ENCODE measurements at places on chromosomes 1 and 21.

DNA sequence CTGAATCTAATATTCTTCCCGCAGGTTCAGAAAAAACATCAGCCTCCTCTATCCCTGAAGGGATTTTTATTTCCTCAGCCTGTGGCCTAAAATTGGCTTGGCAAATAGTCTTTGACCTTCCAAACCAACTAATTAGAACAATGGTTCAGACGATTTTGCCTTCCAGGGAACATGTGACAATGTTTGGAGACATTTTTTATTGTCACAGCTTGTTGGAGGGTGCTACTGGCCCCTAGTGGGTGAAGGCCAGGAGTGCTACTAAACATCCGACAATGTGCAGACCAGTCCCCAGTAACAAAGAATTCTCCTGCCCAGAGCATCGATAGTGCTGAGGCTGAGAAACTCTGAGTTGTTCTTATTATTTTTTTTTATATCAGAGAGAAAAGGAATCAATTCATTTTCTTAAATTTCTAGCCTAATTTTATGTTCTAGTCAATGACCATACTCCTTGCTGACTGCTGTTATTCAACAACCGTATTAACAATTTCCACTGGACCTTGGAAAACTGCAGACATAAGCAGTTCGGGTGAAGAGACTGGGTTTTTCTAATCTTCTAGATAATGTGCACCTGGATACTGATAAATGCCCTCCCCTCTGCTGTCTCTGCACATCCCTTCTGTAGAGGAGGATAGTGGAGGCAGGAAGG lies 280.7 kb downstream of the LMX1A start:
- no peak for DNase-seq

- DNase-seq = no peak
Measured at GRCh38 chr1:15681349-15682292, 2.5 kb upstream of the PLEKHM2 start.

DNA sequence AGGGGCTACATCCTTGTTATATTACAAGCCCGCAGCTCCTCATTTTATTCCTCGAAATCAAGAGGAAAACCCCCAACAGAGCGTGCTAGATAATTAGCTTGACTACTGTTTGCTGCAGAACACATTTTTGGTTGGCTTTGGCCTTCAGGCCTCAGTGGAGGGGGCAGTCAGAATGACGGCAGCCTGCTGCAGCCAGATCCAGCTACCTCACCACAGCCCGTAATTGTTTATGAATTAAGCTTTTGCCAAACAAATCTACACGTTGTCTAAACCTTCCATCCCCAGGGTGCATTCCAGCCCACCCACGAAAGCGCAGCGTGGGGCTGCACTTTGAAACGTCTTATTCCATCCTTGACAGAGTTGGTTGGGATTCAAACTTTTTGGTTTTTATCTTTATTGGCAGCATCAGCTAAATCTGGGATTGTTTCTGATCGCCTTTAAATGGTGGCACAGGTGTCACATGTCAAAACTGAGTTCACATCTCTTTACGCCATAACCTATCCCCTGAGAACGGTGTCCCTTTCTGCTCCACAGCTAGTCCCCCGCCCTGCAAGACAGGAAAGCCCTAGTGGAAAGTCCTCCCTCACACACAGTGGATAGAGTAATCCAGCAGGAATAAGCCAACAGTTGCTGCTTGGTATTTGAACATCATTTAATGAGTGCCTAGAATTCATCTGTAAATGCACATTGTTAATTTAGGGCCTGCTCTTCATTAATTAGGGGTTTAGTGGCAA lies 195.5 kb downstream of the LMO4 start:
- DNase-seq = no peak

GRCh38 chr1:241459186-241459802 lies 60.3 kb downstream of the FH start:
- DNase-seq = no peak

GRCh38 chr1:91768786-91769725 lies 116.9 kb downstream of the TGFBR3 start:
- DNase-seq = no peak

GRCh38 chr1:64828829-64829228 lies 84.0 kb downstream of the RAVER2 start:
- DNase-seq = no peak

GRCh38 chr1:187236676-187237075 lies 407.9 kb downstream of the PLA2G4A start:
- DNase-seq = no peak

- no peak for DNase-seq
Measured at GRCh38 chr1:9345922-9346321, 53.2 kb downstream of the SPSB1 start.

Measured in stimulated activated CD4-positive, alpha-beta T cell treated with anti-CD3 and anti-CD28 coated beads, Interleukin-15, amount 100 ng/mL, for 1 hour (primary cell).